ENCODE measurements at places on chromosomes 13 and 19.
A peak's percentile ranks its signal among the peaks of the same experiment; 100 is the strongest.

DNA sequence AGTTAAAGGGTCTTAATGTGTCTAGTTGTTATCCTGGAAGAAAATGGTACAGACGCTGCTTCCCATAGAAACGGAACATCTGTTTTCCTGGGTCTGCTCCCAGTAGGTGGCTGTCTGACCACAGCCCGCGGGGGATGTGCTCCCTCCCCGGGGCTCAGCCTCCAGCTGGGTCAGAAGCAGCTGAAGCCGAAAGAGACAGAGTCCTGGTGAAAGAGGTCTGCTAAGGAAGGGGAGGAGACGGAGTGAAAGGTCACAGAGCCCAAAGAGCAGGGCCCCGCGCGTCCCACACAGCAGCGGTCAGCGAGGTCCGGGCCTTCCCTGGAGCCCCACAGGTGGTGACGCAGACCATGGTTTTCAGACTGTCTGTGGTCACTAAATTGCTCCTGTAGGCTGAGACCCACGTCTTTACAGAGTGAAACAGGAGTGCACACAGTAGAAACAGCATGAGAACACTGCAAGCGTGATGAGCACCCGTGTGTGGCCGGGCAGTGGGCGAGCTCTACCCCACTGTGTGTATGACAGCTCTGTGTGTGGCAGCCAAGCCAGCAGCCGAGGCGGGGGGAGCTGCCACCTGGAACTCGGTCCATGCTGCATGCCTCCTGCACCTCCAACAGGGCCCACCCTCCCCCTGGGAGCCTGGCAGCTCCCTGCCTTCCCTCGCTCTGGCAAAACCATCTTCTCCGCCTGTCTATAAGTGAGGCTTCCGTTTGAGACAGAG, 52.0 kb upstream of the C13orf46 start:
- no peak overlapping the region for H3K27ac ChIP-seq
- no peaks in the 10 kb centered on the region for H3K4me1 ChIP-seq
- no peak for DNase-seq
- H3K36me3 ChIP-seq, result peaks cover 1% of the 10 kb centered on the region
- H3K27me3 ChIP-seq, result no peaks in the 10 kb centered on the region

DNA sequence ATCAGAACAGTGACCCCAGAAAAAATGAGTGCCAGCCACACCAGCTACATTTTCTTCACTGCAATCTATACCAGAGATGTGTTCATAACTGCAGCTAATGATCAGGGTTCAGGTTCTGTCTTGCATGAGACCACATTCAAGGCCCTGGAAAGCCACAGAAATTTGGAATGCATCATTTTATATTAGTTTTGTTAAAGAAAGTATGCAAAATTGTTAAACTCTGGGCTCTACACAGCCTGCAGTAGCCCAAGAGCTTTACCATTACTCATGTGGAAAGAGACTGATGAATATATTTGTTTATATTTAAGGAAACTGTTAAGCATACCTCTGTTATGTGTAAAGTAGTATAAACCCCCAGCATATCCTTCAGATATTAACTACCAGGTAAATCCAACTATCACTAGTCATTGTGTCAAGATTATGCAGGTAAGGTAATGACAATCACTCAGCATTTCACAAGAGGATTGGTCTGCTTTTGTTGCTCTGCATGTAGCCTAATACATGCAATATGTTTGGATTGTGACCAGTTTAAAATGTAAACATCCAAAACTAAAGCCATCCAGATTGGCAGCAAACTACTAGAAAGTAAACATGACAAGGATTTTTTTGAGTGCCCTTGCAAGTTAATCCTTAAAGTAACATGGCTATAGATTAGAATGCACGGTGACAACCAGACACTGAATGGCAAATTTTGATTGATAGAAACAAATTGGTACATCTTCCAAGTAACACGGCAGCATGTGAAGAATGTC, 429.1 kb upstream of the ARGLU1 start:
- H3K4me1 ChIP-seq, result no peaks in the 10 kb centered on the region
- DNase-seq, result no peak
- no peaks in the 10 kb centered on the region for H3K36me3 ChIP-seq
- H3K27ac ChIP-seq, result no peak overlapping the region

- no peak overlapping the region for H3K27ac ChIP-seq
- peaks cover 10% of the 10 kb centered on the region for H3K4me1 ChIP-seq
- no peak overlapping the region for H3K4me3 ChIP-seq
- no peaks in the 10 kb centered on the region for H3K27me3 ChIP-seq
- DNase-seq, result no peak
- peaks cover 35% of the 10 kb centered on the region for H3K36me3 ChIP-seq
Observed at GRCh38 chr19:35261356-35262100, 7.2 kb upstream of the USF2 start.

GRCh38 chr19:15317392-15318071, 14.8 kb downstream of the BRD4 start:
- H3K27ac ChIP-seq, result no peak overlapping the region
- DNase-seq, result no peak
- H3K4me3 ChIP-seq, result no peak overlapping the region
- peaks cover 26% of the 10 kb centered on the region for H3K4me1 ChIP-seq

DNA sequence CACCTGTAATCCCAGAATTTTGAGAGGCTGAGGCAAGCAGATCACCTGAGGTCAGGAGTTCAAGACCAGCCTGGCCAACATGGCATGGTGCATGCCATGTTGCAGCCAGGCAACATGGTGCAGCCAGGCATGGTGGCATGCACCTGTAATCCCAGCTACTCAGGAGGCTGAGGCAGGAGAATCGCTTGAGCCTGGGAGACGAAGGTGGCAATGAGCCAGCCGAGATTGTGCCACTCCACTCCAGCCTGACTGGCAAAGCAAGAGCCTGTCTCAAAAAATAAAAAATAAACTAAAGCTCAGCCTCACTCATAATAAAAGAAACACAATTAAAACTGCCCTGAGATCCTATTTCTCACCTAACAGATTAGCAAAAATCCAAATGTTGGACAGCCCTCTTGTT, 49.7 kb upstream of the MAP3K10 start:
- H3K36me3 ChIP-seq, result no peaks in the 10 kb centered on the region
- no peak for DNase-seq
- no peak overlapping the region for H3K4me3 ChIP-seq

DNA sequence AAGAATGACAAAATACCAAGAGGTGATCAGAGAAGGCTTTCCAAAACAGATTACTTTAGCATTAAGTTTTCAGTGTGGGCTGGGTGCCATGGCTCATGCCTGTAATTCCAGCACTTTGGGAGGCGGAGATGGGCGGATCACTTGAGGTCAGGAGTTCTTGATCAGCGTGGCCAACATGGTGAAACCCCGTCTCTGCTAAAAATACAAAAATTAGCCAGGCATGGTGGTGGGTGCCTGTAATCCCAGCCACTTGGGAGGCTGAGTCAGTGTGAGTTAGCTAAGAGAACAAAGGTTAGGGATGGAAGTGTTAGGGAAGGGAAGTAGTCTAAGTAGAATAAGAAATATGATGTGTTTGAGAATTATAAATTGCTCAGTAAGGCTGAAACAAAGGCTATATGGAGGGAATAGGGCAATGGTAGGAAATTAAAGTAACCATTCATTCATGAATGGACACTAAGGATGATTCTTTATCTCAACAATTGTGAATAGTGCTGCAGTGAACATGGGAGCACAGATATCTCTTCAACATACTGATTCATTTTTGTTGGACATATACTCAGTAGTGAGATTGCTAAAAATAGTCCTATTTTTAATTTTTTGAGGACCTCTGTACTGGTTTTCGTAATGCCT, 3.9 kb upstream of the RCBTB2 start:
- peaks cover 5% of the 10 kb centered on the region for H3K4me1 ChIP-seq
- H3K27ac ChIP-seq, result no peak overlapping the region
- H3K36me3 ChIP-seq, result no peaks in the 10 kb centered on the region

DNA sequence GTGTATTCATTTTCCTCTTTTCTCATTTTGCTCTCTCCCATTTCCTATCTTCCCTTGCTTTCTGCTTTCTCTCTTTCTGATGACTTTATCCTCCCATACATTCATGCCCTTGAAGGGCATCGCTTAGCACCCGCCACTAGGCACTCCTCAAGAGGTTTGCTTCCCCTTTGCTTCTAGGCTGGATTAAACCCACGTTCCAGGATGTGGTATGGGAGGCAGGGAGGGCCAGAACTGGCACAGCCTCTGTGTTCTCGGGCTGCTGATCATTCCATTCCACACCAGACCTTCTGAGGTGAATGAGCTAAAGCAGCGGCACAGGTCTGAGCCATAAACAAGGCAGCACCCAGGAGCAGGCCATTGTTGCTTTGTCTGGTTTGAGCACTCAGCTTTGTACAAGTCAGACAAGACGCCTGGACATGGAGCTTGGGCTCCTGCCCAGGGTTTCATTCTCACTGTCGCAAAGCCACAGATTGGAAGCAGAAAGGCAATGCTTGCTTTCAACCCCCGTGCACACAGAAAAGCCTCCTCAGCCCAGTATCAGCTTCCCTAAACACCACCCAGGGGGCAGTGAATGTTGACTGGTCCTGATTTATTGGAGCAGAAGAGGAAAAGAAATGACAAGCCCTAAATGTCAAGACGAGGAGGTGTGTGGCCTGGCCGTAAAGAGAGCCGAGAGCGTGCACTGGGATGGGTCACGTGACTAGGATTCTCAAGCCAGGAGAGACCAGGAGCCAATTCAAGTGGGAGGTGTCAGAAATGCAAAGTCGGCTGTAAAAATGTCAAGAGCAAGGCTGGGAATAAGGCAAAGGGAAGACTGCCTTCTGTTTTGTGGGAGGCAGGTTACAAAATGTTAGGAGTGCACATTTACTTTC, 218.0 kb upstream of the SERP2 start:
- H3K36me3 ChIP-seq, result no peaks in the 10 kb centered on the region
- H3K27me3 ChIP-seq, result no peaks in the 10 kb centered on the region
- DNase-seq, result no peak
- no peak overlapping the region for H3K27ac ChIP-seq

DNA sequence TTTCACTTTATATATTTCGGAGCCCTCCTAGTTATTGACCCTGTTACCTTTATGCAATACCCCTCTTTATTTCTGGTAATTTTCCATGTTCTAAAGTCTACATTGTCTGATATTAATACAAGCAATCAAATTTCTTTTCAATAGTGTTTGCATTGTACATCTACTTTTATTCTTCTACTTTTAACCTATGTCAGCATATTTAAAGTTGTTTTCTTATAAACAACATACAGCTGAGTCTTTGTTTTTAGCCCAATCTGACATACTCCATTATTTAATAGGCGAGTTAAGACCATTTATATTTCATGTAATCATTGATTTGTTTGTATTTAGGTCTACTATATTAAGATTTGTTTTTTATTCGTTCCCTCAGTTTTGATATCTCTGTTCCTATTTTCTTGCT, 108.5 kb upstream of the SPACA7 start:
- no peaks in the 10 kb centered on the region for H3K36me3 ChIP-seq
- H3K27ac ChIP-seq, result no peak overlapping the region
- no peaks in the 10 kb centered on the region for H3K4me1 ChIP-seq
- no peak overlapping the region for H3K4me3 ChIP-seq

DNA sequence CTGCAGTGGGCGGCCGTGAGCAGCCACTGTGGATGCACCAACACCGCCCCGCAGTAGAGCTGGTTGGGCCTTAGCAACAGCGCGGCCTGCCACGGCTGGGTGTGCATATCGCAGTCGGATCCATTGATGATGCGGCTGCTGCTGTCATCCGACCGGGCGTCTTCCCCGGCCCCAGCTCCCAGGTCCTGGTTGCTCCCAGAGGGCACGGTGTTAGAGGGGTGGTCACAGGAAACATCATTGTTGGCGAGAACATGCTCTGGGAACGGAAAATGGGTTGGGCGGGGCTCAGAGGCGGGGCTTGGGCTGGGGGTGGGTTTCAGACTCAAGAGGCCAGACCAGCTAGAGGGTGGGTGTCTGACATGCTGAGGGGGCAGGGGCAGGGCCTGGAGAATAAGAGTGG, 3.0 kb downstream of the KLK5 start:
- no peaks in the 10 kb centered on the region for H3K27me3 ChIP-seq
- H3K4me3 ChIP-seq, result no peak overlapping the region
- DNase-seq, result no peak
- H3K36me3 ChIP-seq, result peaks cover 9% of the 10 kb centered on the region
- no peak overlapping the region for H3K27ac ChIP-seq

- H3K4me3 ChIP-seq, result peak within 1 kb of the TSS; percentile 19
- H3K27ac ChIP-seq, result peak within 1 kb of the TSS; percentile 25
- DNase-seq, result no peak
- H3K36me3 ChIP-seq, result no peaks in the 10 kb centered on the region
Observed at GRCh38 chr19:42528354-42529247, at the start of gene CEACAM1. CEACAM1 (minus strand) TSS chr19:42528481; CDS start chr19:42528374, 107 bp downstream.

DNA sequence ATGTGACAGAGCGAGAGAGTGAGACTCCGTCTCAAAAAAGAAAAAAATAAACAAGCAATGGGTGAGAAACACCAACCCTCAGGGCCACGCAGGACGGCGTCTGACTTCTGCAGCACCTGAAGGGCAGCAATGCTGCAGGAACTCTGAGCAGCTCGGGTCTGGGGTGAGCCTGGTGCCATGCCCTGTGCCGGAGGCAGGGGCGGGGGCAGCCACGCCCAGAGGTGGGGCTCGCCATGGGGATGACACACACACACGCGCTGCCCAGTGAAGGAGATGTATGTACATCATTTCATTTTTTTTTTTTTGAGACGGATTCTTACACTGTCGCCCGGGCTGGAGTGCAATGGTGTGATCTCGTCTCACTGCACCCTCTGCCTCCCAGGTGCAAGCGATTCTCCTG, 24.3 kb downstream of the GPX4 start:
- no peak overlapping the region for H3K27ac ChIP-seq
- H3K4me1 ChIP-seq, result peaks cover 19% of the 10 kb centered on the region
- no peaks in the 10 kb centered on the region for H3K27me3 ChIP-seq
- H3K36me3 ChIP-seq, result peaks cover 19% of the 10 kb centered on the region
- no peak overlapping the region for H3K4me3 ChIP-seq
- no peak for DNase-seq

- H3K4me3 ChIP-seq, result peak overlapping the region; percentile 41
- H3K36me3 ChIP-seq, result no peaks in the 10 kb centered on the region
Observed at GRCh38 chr19:11378319-11379189, 4.1 kb downstream of the SWSAP1 start.

DNA sequence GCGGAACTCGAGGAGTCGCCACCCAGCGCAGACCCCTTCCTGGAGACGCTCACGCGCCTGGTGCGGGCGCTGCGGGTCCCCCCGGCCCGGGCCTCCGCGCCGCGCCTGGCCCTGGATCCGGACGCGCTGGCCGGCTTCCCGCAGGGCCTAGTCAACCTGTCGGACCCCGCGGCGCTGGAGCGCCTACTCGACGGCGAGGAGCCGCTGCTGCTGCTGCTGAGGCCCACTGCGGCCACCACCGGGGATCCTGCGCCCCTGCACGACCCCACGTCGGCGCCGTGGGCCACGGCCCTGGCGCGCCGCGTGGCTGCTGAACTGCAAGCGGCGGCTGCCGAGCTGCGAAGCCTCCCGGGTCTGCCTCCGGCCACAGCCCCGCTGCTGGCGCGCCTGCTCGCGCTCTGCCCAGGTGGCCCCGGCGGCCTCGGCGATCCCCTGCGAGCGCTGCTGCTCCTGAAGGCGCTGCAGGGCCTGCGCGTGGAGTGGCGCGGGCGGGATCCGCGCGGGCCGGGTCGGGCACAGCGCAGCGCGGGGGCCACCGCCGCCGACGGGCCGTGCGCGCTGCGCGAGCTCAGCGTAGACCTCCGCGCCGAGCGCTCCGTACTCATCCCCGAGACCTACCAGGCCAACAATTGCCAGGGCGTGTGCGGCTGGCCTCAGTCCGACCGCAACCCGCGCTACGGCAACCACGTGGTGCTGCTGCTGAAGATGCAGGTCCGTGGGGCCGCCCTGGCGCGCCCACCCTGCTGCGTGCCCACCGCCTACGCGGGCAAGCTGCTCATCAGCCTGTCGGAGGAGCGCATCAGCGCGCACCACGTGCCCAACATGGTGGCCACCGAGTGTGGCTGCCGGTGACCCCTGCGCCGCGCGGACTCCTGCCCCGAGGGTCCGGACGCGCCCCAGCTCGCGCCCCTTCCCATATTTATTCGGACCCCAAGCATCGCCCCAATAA, 2.3 kb downstream of the AMH start:
- H3K27ac ChIP-seq, result no peak overlapping the region
- H3K27me3 ChIP-seq, result peaks cover 49% of the 10 kb centered on the region
- H3K36me3 ChIP-seq, result peaks cover 7% of the 10 kb centered on the region
- H3K4me1 ChIP-seq, result no peaks in the 10 kb centered on the region
- H3K4me3 ChIP-seq, result no peak overlapping the region
- no peak for DNase-seq

Measured in keratinocyte (primary cell).